ENCODE measurements at places on chromosomes 2 and 18.

DNA sequence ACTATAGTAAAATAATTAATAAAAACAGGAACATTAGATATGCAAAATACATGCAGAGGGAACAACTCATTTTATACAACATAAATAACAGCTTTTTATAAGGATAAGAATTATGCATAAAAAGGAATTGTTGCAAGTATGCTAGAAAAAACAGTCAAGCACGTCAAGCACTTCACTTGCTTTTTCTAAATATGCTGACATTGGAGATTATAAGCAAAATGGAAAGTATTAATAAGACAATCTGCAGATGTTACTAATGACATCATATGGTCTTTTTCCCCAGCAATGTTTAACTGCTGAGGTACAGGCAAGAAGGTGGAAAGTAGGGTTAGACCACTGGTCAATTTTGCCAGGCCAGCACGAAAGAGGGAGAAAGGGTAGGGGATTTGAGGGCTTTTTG, 111.7 kb downstream of the HIBCH start:
- no peak for DNase-seq

GRCh38 chr18:11339188-11339775, 189.9 kb upstream of the PIEZO2 start:
- DNase-seq: no peak

GRCh38 chr2:117409443-117409842, 405.0 kb upstream of the DDX18 start:
- DNase-seq: no peak

DNA sequence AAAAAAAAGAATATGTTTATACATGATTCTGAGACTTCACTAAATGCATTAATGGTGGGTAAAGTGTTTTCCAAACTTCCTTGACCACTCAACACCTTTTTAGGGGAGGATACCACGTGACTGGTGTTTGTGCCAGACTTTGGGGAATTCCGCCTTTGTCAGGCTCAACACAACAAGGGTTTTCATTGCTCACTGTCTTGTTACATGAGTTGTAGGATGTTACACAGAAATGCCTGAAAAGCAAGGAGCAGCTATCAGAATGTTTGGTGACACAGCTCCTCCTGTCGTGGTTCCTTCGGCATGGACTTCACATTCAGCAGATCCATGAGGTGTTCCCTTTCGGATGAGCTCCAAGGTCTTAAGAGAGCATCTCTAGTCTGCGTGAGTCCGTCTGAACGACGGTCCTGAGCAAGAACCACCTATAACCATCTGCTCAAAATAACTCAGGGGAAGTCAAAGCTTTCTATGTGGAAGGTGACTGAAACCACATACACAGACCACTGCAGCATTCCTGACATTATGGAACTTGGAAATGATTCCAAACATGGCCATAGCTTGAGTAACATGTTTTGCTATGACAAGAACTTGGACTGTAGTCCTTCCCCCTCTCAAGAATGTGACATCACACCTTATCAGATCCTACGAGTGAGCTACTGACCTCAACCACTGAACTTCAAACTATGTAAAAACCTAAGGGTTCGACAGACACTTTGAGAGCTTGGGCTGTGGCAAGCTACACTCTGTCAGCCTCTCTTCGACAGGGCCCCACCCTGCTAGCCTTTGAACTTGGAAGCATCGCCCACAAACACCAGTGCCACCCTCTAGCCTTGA, 57.5 kb downstream of the MCFD2 start:
- DNase-seq: no peak

GRCh38 chr2:219782737-219783348, 155.4 kb downstream of the SLC4A3 start:
- DNase-seq: peak; percentile 41

- DNase-seq: no peak
Observed at GRCh38 chr2:148716378-148716920, 71.9 kb downstream of the EPC2 start.

- DNase-seq: no peak
Observed at GRCh38 chr2:15058015-15058720, 425.7 kb downstream of the LRATD1 start.

- DNase-seq: no peak
Observed at GRCh38 chr2:190043441-190043840, 19.1 kb downstream of the MSTN start.

DNA sequence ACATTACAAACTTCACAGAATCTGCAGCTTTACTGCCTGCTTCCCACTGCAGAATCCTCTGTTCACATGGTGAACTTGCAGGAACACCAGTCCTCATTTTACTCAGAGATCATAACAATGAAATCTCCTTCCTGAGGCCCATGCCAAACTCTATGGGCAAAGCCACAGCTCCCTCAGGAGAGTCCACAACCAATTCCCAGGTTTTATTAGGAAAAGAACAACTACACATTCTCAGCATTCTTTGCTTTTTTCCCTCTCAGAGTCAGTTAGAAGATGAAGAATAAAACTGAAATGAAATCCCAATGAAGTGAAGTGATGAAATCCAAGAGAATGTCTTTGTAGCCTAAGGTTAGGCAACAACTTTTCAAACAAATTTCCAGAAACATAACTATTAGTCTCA, 233.7 kb downstream of the DSEL start:
- no peak for DNase-seq

- no peak for DNase-seq
Observed at GRCh38 chr2:128158176-128158575, 67.2 kb downstream of the UGGT1 start.

DNA sequence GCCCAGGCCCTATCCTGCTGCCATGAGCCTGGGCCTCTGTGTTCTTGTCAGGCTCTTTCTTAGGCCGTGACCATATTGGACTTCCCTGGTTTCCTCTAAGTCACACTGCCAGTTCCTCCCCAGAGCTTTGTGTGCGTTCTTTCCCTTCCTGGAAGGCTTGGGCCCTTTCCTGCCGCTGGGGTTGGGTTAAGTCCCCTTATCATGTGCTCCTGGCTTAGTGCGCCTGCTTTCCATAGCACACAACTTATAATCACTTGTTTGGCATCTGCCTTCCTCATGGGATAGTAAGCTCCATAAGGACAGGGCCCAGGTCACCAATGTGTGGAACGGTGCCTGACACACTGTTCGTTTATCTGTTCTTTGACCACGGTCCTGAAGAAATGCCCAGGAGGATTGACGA, 31.3 kb downstream of the NIFK start:
- no peak for DNase-seq

- no peak for DNase-seq
Observed at GRCh38 chr18:57833441-57834101, 30.5 kb upstream of the ATP8B1 start.

- no peak for DNase-seq
Observed at GRCh38 chr2:159506764-159507440, 109.4 kb downstream of the BAZ2B start.

GRCh38 chr2:50004667-50005066, 850.4 kb upstream of the FSHR start:
- DNase-seq: no peak

DNA sequence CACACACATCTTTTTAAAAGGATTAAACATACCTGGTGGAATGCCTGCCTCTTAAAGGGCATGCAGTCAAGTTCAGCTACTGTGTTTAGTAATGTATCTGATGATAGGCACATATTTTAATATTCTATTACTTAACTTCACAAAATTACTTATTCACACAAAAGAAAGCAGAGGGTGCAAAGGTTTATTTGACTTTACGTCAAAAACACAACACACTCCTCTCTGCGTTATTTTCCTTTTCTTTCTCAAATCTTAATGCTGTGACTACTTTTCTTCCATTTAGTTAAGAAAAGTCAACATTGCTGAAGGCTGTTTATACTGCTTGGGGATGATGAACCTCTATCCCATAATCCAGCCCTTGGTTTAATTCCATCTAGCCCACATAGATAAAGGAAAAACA, 127.9 kb upstream of the ST6GAL2 start:
- no peak for DNase-seq

DNA sequence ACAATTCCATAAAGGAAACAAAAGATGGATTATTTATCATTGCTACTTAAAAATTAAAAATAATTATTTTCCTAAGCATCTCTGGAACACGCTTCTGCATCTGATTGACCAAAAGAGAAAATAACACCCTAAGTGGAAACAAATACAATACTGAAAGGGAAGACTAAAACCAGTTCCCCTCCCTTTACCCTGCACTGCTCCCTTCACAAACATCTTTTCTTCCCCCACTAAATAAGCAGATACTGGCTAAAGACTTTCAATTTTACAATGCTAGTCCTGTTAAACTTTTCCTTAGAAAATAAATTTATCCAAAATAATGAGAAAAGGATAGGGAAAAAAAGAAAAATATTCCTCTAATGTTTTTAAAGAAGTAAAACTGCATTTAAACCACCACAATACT, 4.3 kb downstream of the NCKAP1 start:
- no peak for DNase-seq

- DNase-seq: no peak
Observed at GRCh38 chr2:44535376-44535775, 173.6 kb downstream of the CAMKMT start.

GRCh38 chr18:62327977-62328376, 2.9 kb downstream of the TNFRSF11A start:
- DNase-seq: no peak

- peak; percentile 5 for DNase-seq
Observed at GRCh38 chr2:953975-954686, 3.5 kb downstream of the SNTG2 start.

GRCh38 chr18:45687621-45688020, 36.4 kb upstream of the SLC14A1 start:
- DNase-seq: no peak

DNA sequence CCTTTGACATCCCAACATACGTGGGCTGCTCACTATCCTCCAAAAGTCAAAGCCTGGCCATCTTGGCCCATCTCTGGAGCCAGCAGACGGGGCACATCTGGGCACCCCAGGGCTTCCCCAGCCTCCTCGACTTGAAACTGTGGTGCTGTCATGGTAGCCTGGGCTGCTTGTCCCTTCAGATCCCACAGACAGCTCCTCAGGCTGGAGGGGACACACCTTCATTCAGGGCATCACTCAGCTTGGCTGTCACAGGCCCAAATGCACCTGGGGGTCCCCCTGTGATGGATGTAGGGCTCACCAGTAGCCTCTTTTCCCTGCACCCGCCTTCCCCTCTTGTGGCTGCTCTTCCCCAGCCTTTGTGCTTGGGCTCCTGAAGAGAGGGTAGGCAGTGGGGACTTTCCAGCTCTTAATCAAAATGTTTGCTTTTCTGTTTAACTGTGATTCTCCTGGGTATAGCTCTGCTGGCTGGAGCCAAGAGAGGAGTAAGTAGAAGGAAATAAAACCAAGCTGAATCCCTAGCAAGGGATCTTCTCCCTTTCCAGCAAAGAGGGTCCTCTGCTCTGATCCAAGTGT, 92.3 kb downstream of the GYPC start:
- no peak for DNase-seq

- no peak for DNase-seq
Observed at GRCh38 chr2:30213326-30213725, 18.0 kb upstream of the LBH start.

DNA sequence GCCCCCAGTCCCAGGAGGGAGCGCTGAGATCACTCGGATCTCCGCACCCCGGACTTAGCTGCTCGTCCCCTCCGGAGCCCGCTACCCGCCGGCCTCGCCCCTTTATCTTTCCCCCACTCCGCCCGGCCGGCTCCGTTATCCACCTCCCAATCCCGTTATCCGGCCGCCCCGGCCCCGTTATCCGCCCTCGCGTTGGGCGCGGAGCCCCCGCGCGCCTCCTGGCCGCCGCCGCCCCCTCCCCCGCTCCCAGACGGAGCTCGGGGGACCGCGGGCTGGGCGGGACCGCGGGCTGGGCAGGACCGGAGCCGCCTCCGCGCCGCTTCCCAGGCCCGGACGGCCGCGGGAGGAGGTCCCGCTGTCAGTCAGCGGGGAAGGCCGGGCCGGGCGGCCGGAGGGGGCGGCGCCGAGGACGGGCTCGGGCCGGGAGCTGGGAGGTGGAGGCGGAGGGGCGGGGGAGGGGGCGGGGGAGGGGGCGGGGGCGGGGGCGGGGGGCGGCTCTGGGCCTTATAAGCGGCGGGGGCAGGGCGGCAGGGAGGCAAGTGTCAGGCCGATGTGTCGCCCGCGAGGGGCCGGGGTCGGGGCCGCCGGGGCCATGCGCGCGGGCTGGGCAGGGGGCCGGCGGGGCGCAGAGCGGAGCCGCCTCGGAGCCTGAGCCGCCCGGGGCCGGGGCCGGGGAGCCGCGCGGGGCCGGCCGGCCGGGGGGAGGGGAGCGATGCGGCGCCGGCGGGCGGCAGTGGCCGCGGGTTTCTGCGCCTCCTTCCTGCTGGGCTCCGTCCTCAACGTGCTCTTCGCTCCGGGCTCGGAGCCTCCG, at the start of gene PKDCC:
TSS of gene PKDCC (plus strand) at position 534 of the 811 bp plus-strand sequence. CDS start at position 713, 179 bp downstream.
- no peak for DNase-seq

DNA sequence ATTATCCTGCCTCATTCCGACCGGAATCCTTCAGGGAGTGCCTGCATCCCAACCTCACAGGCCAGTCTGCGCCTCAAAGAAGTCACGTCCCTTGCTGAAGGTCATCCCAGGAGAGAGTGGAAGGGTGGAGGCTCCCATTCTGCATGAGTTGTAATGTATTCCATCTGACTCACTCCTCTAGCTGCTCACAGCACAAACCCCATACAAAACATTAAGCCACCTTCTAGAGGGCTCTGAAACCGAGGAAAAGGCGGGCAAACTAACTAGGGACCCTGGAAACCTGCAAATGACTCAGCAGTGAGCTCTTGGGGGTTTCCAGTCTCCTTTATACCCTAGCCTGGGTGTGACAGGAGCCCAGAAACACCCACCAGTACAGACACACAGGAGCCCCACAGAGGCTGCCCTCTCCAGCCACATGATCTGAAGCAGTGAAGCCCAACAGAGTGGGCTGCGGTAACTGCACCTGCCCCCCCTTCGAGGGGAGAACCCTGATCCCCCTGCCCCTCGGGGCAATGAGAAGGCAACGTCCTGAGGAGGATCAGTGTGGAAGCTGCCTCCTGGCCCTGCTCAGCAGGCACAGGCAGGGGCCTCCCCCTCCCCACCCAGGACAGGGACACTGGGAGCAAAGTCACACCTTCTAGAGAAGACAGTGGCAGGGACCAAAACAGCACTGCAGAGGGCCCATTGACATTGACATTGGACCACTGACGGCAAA, 69.3 kb upstream of the SNTG2 start:
- DNase-seq: no peak

- no peak for DNase-seq
Observed at GRCh38 chr2:11945139-11946126, 199.0 kb downstream of the LPIN1 start.

GRCh38 chr2:168316073-168316440, 68.7 kb upstream of the STK39 start:
- DNase-seq: no peak

- no peak for DNase-seq
Observed at GRCh38 chr2:160575368-160575767, 81.8 kb upstream of the RBMS1 start.

- peak; percentile 15 for DNase-seq
Observed at GRCh38 chr2:64946769-64947247, 42.4 kb upstream of the SLC1A4 start.

Measured in HFF-Myc (cell line).